ENCODE measurements at places on chromosomes 12 and 14.

GRCh38 chr14:41718477-41719166, 111.9 kb downstream of the LRFN5 start:
- DNase-seq = no peak

DNA sequence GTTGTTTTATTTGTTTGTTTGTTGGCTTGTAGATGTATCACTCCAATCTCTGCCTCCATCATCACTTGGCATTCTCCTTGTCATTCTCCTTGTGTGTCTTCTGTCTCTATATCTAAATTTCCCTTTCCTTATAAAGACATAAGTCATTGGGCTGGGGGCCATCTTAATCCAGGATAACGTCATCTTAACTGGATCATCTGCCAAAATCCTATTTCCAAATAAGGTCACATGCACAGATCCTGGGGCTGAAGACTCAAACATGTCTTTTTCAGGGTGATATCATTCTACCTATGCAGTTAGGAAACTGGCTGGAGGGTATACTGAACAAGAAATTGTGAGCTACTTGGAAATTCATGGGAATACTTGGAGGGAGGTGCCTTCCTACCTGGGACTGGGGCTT, 8.7 kb upstream of the CCDC60 start:
- DNase-seq = no peak

GRCh38 chr14:99674064-99674650, 9.9 kb upstream of the CYP46A1 start:
- no peak for DNase-seq

DNA sequence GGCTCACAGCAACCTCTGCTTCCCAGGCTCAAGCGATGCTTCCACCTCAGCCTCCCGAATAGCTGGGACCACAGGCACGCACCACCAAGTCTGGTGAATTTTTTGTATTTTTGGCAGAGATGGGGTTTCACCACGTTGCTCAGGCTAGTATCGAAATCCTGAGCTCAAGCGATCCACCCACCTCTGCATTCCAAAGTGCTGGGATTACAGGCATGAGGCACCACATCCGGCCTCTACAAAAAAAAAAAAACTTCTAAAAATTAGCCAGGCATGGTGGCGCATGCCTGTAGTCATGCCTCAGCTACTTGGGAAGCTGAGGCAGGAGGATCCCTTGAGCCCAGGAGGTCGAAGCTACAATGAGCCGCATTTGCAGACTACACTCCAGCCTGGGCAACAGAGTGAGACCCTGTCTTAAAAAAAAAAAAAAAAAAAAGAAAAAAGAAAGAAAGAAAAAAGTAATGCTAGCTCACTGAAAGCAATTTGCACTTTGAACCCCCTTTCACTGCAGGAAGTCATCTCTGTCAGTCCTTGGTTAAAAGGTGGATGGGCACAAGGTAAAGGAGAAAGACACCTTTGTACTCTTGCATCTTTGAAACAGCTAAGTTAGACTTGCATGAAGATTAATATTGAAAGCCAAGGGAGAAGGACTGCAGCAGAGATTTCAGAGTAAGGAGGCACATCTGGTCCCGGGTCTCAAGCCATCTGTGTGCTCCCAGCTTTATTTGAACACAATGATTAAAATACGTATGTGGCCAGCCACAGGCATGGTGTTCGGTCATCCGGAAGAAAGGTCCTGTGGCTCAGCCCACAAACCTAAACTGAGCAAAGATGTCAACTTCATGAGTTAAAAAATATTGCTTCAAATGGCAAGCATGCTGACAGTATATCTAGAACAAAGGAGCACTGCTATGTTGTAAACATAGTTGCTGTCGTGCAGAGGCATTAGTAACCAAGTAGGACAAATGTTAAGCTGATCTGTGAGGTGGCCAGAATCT, 103.8 kb upstream of the HMGA2 start:
- no peak for DNase-seq

DNA sequence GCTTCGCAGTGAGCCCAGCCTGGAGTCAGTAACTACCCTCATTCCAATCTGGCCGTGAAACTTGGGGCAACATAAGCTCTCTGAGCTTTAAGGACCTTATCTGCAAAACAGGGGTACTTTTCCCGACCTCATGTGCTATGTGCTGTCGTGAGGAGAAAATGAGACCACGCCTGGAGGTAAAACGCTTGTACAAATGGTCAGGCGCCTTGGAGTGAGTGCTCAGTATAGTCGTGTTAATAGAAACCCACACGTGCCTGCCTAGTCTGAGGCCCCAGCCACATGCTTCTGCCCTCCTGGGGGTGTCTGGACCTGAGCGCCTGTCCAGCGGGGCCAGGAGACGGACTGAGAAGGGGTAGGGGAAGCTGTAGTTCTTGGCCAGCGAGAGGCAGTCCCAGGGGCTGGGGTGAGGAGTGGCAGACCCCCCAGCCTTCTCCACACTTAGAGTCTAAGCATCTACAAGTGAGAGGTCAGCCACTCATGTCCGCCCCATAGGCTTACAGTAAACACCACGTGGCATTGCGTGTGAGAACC, 4.9 kb downstream of the AQP5 start:
- DNase-seq = no peak

DNA sequence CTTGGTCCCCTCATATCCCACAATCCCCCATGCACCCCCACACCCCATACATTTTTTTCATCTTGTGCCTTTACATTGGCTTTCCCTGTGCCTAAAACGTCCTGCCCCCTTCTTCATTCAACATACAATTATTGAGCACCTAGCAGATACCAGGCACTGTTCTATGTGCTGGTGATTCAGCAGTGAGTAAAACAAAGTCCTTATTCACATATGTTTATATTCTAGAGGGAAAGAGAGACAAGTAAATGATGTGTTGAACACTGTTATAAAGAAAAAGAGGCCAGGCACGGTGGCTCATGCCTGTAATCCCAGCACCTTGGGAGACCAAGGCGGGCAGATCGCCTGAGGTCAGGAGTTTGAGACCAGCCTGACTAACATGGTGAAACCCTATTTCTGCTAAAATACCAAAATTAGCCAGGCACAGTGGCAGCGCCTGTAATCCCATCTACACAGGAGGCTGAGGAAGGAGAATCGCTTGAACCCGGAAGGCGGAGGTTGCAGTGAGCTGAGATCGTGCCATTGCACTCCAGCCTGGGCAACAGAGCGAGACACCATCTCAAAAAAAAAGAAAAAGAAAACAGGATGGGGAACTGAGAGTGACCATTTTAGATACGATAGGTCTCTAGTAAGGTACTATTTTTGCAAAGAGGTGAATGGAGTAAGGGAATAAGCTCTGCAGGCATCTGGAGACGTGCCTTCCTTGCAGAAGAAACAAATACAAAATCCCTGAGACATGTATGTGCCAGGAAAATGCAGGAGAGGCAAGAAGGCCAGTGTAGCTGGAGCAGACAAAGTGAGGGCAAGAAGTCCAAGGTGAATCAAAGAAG, 12.2 kb downstream of the SLC7A7 start:
- no peak for DNase-seq

Measured in activated effector memory CD4-positive, alpha-beta T cell treated with anti-CD3 and anti-CD28 coated beads, Interleukin-2, amount 50 U/mL, for 16 hours (primary cell).